ENCODE measurements at places on chromosomes 4 and X. TPM values are rescaled to one million over a fixed set of nuclear protein-coding genes. Genes with fewer than 3 reads are reported as not detected.

DNA sequence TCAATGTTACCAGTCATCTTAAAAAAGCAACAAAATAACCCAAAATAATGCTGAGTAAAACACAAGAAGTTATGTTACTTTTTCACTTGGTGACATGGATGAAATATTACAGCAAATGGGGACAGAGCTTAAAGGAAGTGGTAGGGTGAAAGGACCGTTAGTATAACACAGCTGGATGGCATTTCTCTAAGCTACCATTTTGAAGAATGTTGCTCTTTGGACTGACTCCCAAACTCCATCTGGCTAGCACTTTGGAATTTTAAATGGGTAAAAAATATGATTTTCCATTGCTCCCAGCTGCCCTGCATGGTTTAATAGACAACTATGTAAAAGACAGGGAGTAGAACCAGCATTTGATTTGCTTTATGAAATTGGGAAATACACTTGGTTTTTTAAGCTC is 27.6 kb downstream of the CLCN5 start:
- DNase-seq = no peak

DNA sequence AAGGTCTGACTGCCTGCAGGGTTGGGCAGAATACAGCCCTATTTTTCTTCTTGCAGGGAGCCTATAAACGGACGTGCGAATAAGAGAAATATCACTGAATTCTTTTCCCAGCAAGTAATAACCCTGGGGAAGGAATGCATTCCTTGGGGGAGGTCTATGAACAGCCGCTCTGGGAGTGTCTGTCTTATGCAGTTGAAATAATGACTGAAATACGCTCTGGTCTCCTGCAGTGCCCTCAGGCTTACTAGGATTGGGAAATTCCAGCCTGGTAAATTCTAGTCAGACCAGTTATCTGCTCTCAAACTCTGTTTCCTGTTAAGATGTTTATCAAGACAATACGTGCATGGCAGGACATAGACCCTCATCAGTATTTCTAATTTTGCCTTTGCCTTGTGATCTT is 72.1 kb upstream of the FAM241A start:
- no peak for DNase-seq

DNA sequence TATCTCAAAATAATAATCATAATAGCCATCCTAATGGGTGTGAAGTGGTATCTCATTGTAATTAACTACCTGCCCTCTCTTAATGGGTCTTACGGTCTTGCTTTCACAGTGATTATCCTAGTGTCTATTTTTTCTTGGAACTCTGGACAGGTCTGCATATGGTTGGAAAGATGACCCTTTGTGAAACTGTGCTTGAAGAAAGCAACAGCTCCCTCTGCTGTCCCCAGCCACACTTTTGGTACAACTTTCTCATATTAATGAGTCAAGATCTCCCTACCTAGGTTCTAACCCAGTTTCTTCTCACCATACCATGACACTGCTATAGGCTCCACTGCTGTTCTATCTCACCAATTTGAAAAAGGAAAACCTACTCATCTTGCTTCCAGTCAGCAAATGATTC is 2.4 kb downstream of the TFDP3 start:
- DNase-seq = no peak

- DNase-seq = no peak
These were observed 123.7 kb upstream of the MAP3K15 start for GRCh38 chrX:19639056-19639455.

GRCh38 chr4:124590480-124590879 is 122.1 kb downstream of the ANKRD50 start:
- DNase-seq = no peak

DNA sequence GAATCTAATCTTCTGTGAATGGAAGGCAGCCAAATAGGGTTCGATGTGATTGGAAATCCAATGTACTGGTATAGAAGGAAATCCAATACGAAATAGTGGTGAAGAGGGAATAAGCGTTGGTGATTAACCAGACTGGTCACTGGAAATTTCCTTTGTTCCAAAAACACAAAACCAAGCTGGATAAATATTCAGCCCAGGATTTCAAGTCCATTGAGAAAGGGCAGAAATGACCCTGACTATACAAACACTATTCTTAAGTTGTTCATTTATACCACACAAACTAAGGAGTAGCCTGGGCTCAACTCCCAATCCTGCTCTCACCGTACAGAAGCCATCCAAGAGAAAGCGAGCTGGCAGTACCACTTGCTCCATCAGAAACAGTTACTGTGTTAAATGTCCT is 32.2 kb downstream of the PCDH19 start:
- DNase-seq = no peak

DNA sequence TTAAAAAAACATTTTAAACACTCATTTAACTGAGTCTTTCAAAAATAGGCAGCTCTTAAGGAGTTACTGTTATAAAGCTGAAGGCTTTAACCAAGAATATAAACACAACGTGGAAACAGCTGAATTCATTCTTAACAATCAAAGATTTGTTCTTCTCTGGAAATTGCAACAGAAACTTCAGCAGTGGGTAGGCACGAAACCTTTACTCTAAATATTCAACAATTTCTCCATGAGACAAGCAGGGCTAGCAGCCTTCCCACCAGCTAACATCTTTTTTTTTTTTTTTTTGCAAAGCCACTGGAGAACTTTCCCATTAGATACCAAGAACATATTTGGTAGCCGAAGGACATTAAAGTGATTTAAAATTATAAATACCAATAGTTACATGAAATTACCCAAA is 78.2 kb upstream of the PRSS48 start:
- DNase-seq = no peak

DNA sequence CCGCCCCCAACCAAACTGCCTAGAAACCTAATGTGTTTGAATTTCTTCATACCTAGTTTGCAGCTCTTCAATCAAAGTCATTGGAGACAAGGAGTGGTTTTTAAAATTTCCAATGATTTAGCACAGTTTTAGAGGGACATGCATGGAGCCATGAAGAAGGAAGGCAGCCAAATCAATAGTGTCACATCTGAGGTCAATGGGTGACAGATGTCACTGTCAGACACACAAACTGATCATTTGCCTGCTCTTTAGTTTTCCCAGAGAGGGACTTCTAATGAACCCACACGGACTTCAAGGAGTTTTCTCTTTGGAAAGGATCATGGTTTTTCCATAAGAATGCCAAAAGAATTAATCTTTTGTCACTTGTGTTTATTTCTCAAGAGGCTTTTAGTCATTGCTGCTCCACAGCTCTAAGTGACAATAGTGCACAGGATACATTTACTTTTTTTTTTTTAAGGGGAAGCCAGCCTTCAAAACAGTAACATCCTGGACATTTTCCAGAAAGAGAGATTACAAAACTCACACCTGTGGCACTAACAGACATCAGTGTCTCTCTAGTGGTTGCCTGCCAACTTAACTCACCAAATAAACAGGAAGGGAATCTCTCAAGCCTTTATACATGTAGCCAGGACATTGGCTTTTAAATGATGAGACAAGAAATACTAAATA is 251.1 kb upstream of the DIAPH2 start:
- DNase-seq = no peak

DNA sequence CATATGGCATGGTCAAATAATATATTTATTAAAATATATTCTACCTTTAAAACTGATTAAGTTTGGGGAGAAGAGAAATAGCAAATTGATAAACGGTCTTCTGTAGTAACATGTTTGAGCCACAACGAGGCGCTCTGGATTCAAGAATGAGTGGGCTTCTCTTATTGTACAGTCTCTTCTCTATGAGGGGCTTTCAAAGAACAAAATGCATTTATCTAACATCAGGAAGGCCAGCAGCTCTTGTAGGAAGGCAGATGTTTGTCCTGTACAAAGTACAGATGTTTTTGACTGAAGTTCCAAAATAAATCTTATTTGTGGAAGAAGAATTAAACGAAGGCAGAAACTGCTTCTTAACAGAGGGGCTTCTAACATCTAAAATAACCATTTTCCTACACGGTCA is 153.6 kb downstream of the RASL11B start:
- no peak for DNase-seq

RGN gene
- total RNA-seq = 7.0 TPM

MAGEB2 gene
- total RNA-seq = not detected

CSAG3 gene
- not detected for total RNA-seq

FAAH2 gene
- total RNA-seq = 9.1 TPM

PWWP3B gene
- 0.52 TPM for total RNA-seq

PIM2 gene
- 13.6 TPM for total RNA-seq

RNF150 gene
- 19.8 TPM for total RNA-seq

SLC9B1 gene
- total RNA-seq = 1.8 TPM

ITIH6 gene
- total RNA-seq = not detected

ADAM29 gene
- total RNA-seq = not detected

All from ureter (tissue), 1 donor.